Breast epithelium (tissue), 4 donors: ENCODE measurements at places on chromosomes 5 and 9. TPM values are rescaled to one million over a fixed set of nuclear protein-coding genes. Genes with fewer than 3 reads are reported as not detected.

- DNase-seq: no peak
- H3K4me1 ChIP-seq: no peaks in the 10 kb centered on the region
- H3K36me3 ChIP-seq: no peaks in the 10 kb centered on the region
- no peaks in the 10 kb centered on the region for H3K27me3 ChIP-seq
- no peak overlapping the region for H3K27ac ChIP-seq
These were observed 25.3 kb downstream of the EFCAB9 start for GRCh38 chr5:172219296-172219695.

DNA sequence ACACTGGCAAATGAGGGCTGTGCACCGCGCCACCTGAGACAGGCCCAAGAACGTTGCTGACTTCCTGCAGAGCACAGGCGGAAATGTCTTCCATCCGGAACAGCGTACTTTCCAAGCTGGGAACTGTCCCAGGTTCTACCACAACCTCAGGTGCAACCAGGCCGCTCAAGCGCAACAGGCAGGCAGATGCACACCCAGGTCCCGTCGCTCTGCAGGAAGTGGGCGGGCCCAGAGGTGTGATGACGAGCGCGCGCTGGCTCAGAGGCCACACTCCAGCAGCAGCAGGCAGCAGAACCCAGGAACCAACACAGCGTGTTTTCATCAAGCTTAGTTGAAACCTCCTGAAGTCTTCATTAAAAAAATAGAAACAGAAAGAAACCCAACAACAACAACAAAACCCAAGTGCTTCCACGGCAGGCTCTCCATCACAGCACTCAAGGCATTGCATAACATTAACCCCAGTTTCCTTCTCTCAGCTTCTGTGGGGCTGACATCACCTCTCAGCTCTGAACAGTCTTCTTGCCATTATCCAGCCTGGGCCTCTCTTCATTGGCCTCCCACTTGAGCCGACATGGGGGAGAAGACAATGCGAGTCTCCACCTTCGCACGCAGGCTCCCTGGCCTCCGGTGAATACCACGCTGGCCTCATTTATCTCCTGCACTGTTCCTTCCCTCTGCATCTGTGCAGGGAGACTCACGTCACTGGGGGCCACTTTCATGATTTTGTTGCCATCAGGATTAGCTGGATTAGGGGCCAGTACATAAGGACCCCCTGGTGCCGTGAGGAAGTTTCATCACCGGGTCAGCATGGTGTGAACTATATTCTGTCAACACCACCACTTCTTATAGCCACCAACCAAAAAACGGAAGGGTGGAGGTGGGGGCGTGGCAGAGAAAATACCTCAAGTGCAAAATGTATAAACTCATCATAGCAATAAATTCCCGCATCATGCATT, 22.1 kb downstream of the PTCH1 start:
- no peaks in the 10 kb centered on the region for H3K36me3 ChIP-seq
- H3K4me3 ChIP-seq: no peak overlapping the region
- no peak for DNase-seq
- no peaks in the 10 kb centered on the region for H3K27me3 ChIP-seq
- H3K27ac ChIP-seq: no peak overlapping the region

ELL2 gene
- total RNA-seq: 168 TPM

DNA sequence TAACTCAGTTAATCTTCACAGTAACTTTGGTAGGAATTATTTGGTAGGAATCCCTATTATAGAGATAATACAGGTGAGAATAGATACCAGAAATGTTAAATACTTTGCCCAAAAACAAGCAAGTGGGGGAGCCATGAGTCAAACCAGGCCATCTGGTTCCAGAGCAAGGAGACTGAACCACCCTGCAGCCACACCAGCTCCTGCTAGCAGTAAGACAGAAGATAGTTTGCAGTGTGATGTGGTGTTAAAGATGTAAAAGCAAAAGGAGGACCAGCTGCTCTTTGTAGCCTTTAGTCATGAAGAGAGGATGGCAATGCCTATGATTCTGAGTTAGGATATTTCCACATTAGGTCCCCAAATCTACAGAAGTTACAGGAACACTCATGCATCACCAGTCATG, 101.4 kb downstream of the PRKACG start:
- no peak overlapping the region for H3K4me3 ChIP-seq
- H3K4me1 ChIP-seq: no peaks in the 10 kb centered on the region
- H3K27me3 ChIP-seq: no peaks in the 10 kb centered on the region
- no peaks in the 10 kb centered on the region for H3K36me3 ChIP-seq
- DNase-seq: no peak

DNA sequence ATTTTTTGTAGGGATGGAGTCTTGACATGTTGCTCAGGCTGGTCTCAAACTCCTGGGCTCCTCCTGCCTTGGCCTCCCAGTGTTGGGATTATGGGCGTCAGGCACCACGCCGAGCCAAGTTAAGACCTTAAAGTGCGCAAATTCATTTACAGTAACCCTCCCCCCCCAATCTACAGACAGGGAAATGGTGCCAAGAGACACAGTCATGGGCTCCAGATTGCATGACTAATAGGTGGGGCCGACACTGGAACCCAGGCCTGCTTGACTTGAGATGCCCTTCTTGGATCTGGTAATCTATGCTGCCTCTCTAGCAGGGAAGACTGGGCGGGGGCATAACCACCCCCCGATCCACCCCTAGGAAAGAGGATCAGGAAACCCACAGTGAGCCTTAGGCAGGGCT, 19.5 kb downstream of the TTF1 start:
- H3K27me3 ChIP-seq: no peaks in the 10 kb centered on the region
- no peak overlapping the region for H3K27ac ChIP-seq
- no peak for DNase-seq
- H3K4me1 ChIP-seq: no peaks in the 10 kb centered on the region
- no peak overlapping the region for H3K4me3 ChIP-seq
- peaks cover 8% of the 10 kb centered on the region for H3K36me3 ChIP-seq

- H3K4me1 ChIP-seq: no peaks in the 10 kb centered on the region
- H3K27me3 ChIP-seq: no peaks in the 10 kb centered on the region
- H3K36me3 ChIP-seq: no peaks in the 10 kb centered on the region
- no peak overlapping the region for H3K27ac ChIP-seq
- H3K4me3 ChIP-seq: no peak overlapping the region
These were observed 1259.0 kb upstream of the C9orf72 start for GRCh38 chr9:28832168-28832770.

SIT1 gene
- total RNA-seq: 1.2 TPM
